CD4-positive, alpha-beta T cell treated with Interleukin-17A for 1 hour (primary cell): ENCODE measurements at places on chromosomes 12 and 14.

DNA sequence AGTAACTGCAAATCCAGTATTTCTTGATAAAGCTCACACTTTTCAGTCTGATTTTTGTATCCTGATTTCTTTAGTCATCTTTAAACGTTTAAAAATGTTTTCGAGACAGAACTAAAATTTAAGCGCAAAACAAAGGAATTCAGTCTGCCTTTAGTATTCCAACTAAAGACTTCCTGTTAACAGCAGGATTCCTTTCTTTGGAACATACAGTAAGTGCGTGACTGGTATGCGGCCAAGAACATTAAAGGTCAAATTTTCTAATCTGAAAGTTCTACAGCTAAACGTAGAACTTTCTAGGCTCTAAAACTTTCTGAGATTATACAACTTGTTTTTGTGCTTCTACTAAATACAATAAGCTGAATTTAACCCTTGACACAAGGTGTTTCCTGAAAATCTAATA, 9.9 kb downstream of the SAV1 start:
- DNase-seq = no peak

GRCh38 chr14:71722885-71723284, 209.3 kb upstream of the RGS6 start:
- no peak for DNase-seq

GRCh38 chr12:39605996-39606395, 13.6 kb downstream of the ABCD2 start:
- DNase-seq = no peak

GRCh38 chr12:6452245-6452943, 552 bp downstream of the TAPBPL start:
- no peak for DNase-seq

DNA sequence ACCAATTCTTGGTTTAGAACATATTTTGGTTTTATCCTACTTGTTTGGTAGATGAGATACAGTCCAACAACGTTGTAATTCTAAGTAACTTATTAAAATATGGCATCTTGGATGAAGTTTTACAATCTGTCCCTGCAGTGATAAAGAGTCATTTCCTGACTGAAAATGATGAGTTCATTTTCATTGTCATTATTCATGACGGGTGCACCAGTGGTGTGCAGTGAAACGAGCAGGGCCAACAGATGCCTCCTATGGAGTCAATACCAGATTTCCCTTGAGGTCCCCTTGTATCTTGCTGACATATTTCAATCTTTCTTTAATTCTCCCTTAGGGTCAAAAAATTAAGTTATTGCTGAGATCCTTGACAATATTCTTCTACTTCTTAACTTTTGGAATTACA, 438.5 kb downstream of the LRIG3 start:
- no peak for DNase-seq

DNA sequence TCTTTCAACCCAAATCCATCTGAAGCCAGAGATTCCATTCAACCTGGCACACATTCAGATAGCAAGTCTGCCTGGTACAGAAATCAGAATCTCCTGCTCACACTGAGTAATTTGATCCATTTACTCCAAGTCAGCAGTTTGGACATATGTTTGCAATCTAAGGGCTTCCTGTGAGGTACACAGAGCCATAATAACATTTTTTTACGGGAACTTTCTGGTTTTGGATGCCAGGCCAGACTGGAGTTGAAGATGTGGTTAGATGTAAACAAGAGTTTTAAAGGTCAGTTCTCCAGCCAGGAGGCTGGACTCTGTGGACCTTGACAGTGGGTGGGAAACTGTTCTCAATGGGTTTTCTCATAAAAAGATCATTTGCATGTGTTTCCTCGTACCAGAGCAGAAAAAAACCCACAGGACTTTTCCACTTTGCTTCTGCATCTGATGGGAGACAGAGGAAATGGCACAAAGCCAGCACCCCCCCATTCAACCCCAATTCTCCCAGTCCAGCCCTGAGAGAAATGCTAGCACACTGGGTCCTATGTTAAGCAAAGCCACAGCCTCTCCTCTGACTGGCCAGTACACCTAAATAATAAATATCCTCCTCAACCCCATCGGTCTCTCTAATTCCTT, 17.7 kb upstream of the TSPAN11 start:
- no peak for DNase-seq

GRCh38 chr14:95490727-95491451, 25.6 kb downstream of the SYNE3 start:
- no peak for DNase-seq

DNA sequence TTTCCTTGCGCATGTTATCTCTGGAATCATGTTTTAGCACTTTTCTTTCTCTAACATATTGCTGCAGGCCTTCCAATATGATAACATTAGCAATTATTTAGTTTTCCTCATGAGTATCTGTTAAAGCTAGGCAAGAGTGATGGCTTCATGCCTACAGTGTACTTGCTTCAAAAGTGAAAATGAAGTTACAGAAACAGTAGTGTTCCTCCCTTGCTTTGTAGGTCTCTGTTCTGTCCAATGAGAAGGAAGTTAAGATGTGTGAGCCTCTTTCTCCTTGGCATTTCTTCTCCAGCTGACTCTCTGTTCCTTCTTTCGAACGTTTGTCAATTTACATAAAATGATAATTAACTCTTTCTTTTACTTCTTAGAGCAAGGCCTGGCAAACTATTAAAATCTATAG, 22.2 kb downstream of the LRRIQ1 start:
- no peak for DNase-seq

- no peak for DNase-seq
Measured at GRCh38 chr12:31868965-31869364, 90.2 kb upstream of the RESF1 start.

DNA sequence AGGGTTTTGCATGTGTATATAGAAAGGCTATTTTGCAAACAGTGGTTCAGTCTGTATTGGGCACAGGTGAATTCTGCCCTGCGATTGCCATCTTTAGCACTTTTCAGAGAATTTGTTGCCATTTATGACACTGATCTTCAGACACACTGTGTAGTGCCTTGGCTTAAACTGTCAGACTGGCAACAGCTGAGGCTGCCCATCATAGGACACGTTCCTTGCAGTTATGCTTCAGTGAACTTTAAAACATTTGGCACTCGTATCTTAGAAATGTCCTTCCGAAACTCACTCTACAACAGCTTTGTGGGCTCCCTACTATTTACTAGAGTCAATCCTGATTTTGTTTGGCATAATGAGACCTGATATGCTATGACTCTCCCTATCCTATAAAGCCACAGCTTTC, 29.1 kb downstream of the AP5M1 start:
- DNase-seq = no peak

- no peak for DNase-seq
Measured at GRCh38 chr12:43740511-43741100, 18.0 kb downstream of the PUS7L start.

DNA sequence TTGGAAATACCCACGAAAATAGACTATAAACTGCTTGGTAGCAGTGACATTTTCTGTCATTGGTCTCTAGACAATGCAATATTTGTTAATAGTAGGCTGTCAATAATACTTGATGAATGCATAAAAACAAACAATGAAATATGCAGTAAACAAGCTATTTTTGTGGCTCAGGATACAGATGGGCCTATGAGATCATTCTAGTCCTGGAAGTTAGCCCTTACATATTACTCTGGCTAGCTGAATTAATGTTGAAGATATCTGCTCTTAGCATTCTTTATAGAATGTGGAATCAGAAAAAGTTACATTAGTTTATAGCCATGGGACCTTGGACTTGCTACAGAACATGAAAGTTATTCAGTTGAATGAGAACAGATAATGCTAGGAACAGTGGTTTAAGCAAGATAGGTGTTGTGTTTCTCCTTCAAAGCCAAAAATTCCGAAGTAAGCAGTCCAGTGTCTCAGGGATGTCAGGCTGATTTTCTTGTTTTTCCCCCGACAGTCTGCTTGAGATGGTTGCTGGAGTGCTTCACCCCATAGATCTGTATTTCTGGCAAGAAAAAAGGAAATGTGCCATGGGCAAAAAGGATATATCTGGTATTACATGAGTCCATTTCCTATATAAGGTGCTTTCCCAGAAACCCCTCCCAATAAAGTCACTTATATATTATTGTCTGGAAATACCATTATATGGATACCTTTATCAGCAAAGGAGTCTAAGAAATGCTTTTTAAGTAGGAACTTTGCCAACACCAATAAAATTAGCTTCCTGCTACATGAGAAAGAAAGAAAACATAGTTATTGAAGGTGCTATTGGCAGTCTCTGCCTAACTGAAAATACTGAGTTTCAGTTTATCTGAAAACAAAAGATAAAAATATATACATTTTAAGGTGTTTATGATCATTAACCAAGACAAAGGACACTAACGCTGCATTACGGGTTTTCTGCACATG, 619.4 kb upstream of the ATP2B1 start:
- no peak for DNase-seq

GRCh38 chr12:69173368-69173767, 66.0 kb upstream of the CPSF6 start:
- DNase-seq = no peak

- no peak for DNase-seq
Measured at GRCh38 chr12:123840765-123841425, 78.8 kb downstream of the DNAH10 start.
